ENCODE measurements at places on chromosomes 4 and X. TPM values are rescaled to one million over a fixed set of nuclear protein-coding genes. Genes with fewer than 3 reads are reported as not detected.

- peaks cover 60% of the 10 kb centered on the region for H3K4me1 ChIP-seq
- no peak for DNase-seq
- peak overlapping the region; percentile 74 for H3K27ac ChIP-seq
- no peak overlapping the region for H3K4me3 ChIP-seq
These were observed 386.7 kb downstream of the SPRY1 start for GRCh38 chr4:123783151-123783790.

Gene IQSEC2
- 12.0 TPM for total RNA-seq

DNA sequence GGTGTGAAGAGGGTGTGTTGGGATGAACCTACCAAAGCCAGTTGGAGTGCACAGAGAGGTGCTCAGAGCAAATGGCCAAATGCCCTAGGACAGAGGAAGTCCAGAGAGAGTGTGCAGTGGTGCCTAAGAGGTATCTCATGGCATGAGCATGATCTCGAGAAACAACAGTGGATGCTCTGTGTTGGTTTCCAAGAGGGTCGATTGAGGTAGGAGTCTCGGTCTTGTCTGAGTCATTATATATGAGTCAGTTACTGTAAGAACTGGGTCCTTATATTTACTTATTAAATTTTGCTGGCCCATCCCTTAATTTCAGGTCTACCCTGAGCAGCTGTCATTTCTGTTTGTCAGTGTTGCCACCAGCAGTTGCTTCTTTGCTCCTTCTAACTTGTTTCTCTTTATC lies 86.6 kb upstream of the TMEM150C start:
- H3K4me1 ChIP-seq, result no peaks in the 10 kb centered on the region
- no peak overlapping the region for H3K4me3 ChIP-seq
- H3K27me3 ChIP-seq, result no peaks in the 10 kb centered on the region
- H3K27ac ChIP-seq, result no peak overlapping the region

Gene CACNA1F
- under 0.01 TPM for total RNA-seq

- no peaks in the 10 kb centered on the region for H3K36me3 ChIP-seq
- H3K4me3 ChIP-seq, result no peak overlapping the region
- no peak for DNase-seq
These were observed 144.4 kb upstream of the GATB start for GRCh38 chr4:151905197-151905596.

Gene TCEAL5
- 0.97 TPM for total RNA-seq

Gene GSX2
- total RNA-seq, result not detected

GRCh38 chrX:6129195-6129594 lies 99.5 kb downstream of the NLGN4X start:
- no peaks in the 10 kb centered on the region for H3K36me3 ChIP-seq
- no peak for DNase-seq
- no peak overlapping the region for H3K4me3 ChIP-seq
- no peaks in the 10 kb centered on the region for H3K4me1 ChIP-seq
- H3K27me3 ChIP-seq, result no peaks in the 10 kb centered on the region

DNA sequence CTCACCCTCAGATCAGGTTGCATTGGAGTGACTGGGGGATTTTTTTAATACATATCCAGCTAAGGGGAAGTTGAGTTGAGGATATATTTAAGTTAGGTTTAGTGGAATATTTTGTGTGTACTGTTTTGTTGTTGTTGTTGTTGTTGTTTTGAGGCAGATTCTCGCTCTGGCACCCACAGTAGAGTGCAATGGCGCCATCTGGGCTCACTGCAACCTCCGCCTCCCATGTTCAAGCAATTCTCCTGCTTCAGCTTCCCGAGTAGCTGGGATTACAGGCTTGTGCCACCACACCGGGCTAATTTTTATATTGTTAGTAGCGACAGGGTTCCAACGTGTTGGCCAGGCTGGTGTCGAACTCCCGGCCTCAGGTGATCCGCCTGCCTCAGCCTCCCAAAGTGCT lies 38.6 kb upstream of the ATP6AP2 start:
- no peak overlapping the region for H3K27ac ChIP-seq
- no peaks in the 10 kb centered on the region for H3K36me3 ChIP-seq
- H3K27me3 ChIP-seq, result peaks cover 5% of the 10 kb centered on the region
- H3K4me1 ChIP-seq, result no peaks in the 10 kb centered on the region
- no peak for DNase-seq

DNA sequence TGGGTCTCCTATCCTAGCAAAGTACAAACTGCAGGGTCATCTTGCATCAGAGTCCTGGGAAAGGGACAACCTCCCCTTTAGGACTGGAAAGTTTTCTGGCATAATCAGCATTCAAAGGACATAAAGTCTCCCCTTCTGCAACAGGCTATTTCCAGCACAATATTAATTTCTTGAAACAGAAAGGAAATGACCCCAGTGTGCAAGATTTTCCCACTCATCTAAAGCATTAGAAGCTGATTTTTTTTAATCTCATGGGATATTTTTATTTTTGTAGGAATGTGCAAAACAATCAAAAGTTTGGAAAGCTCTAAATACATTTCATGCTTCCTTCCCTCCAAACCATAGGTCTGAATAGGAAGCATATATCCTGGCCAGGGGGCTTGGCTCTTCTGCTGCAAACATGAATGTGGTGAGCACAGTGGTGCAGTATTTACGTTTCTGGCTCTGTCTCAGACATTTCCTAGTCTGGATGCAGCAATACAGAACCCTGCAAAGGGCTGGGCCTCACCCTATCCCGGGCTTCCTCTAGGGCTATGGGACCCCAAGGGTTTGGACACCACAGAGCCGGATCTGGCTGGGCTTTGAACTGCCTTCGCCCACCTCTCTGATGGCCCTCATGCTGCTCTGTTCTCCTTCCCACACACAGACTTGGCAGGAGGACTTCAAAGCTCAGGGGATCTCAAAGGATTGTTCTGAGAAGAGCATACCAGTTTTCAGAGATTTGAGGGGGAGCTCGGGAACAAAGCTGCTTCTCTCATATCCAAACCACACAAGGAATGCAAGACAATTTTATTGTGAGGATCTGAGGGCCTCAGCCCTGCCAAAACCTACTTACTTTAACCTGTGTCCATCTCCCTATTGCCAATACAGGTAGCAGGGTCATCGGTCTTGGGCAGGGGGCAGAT lies 64.9 kb downstream of the POLR2B start:
- peak overlapping the region; percentile 71 for H3K27ac ChIP-seq
- peaks cover 10% of the 10 kb centered on the region for H3K36me3 ChIP-seq
- peaks cover 62% of the 10 kb centered on the region for H3K4me1 ChIP-seq
- peak; percentile 87 for DNase-seq
- H3K27me3 ChIP-seq, result no peaks in the 10 kb centered on the region

DNA sequence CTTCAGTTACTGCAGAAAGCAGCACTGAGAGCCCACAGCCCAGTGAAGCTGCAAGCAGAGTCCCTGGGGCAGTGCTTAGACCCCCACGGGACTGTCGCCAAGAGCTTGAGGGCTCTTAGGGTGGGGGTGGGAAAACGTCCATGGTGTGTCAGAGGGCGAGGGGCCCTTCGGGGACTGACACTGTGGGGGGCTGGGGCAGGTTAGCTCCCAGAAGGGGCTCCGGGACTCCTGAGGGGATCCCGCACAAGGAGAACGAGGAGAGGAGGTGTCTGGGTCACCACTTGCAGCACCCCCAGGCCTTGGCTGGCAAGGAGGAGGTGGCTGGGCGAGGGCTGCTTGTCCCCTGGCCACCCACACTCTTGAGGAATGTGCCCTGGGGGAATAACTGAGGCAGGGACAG lies 20.8 kb downstream of the NAT8L start:
- H3K4me1 ChIP-seq, result no peaks in the 10 kb centered on the region
- no peaks in the 10 kb centered on the region for H3K36me3 ChIP-seq
- no peaks in the 10 kb centered on the region for H3K27me3 ChIP-seq
- no peak overlapping the region for H3K4me3 ChIP-seq
- H3K27ac ChIP-seq, result no peak overlapping the region
- no peak for DNase-seq

- no peak for DNase-seq
- H3K27me3 ChIP-seq, result no peaks in the 10 kb centered on the region
- H3K4me3 ChIP-seq, result no peak overlapping the region
These were observed 301.0 kb downstream of the KCTD8 start for GRCh38 chr4:44147571-44148075.

DNA sequence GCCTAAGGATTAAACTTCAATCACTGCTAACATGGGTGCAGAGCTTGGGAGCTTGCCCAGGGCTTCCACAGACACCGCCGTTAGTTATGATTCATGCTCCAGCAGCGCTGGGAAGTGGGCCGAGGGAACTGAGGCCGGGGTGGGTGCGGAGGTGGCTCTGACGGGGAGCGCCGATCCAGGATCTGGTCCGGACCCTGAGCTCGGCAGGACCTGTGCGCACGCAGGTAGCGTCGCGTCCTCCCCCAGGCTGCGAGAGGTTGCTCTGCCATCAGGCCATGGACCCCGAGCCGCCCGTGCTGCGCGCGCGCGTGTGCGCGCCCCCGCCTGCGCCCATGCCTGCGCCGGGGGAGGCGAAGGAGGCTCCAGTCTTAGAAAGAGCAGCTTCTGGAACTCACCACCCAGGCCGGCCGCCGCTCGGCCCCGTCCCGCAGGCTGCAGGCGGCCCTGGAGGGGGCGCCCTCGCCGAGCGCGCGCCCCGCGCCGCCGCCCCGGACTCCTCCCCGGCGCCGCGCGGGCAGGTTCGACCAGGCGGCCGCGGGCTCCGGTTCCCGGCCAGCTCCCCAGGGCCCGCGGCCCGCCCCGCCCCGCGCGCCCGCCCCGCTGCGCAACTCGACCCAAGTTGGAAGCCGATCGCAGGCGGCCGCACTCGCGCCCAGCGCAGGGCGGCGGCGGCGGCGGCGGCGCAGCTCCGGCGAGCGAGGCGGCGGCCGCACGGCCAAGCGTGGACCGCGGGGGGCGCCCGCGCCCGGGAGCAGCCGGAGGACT lies 732 bp upstream of the ADRA2C start:
- no peaks in the 10 kb centered on the region for H3K36me3 ChIP-seq
- H3K27me3 ChIP-seq, result no peaks in the 10 kb centered on the region
- DNase-seq, result no peak
- peaks cover 26% of the 10 kb centered on the region for H3K4me1 ChIP-seq
- no peak overlapping the region for H3K27ac ChIP-seq
- H3K4me3 ChIP-seq, result peak overlapping the region; percentile 46

GRCh38 chr4:153296040-153296823 lies 48.3 kb upstream of the MND1 start:
- no peak overlapping the region for H3K4me3 ChIP-seq
- peak; percentile 77 for DNase-seq
- no peak overlapping the region for H3K27ac ChIP-seq
- H3K27me3 ChIP-seq, result no peaks in the 10 kb centered on the region
- peaks cover 27% of the 10 kb centered on the region for H3K4me1 ChIP-seq

Gene TMSB15B
- 3.6 TPM for total RNA-seq

- no peaks in the 10 kb centered on the region for H3K27me3 ChIP-seq
- H3K4me3 ChIP-seq, result no peak overlapping the region
These were observed 1224.7 kb upstream of the TENM3 start for GRCh38 chr4:181018472-181018871.

Gene ATXN3L
- total RNA-seq, result not detected

Gene ABLIM2
- 9.5 TPM for total RNA-seq

DNA sequence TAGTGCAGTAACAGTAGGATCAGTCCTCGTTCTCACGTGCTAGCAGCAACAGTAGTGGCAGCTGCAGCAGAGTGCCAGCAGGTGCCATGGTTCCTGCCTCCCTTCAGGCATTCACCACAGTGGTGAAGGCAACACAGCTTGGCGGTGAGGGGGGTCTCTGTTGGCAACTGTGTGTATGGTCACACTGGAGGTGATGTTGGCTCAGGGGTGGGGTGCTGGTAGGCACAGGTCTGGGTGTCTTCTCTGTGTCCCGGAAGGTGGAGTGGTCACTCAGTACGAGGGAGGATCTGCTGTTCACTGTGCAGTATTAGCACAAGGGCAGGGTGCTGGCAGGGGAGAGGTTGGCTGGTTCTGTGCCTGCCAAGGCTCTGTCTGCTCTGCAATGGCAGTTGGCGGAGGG lies 671.8 kb downstream of the CCSER1 start:
- no peak overlapping the region for H3K4me3 ChIP-seq
- no peaks in the 10 kb centered on the region for H3K4me1 ChIP-seq
- no peak overlapping the region for H3K27ac ChIP-seq
- no peak for DNase-seq
- no peaks in the 10 kb centered on the region for H3K27me3 ChIP-seq
- no peaks in the 10 kb centered on the region for H3K36me3 ChIP-seq

DNA sequence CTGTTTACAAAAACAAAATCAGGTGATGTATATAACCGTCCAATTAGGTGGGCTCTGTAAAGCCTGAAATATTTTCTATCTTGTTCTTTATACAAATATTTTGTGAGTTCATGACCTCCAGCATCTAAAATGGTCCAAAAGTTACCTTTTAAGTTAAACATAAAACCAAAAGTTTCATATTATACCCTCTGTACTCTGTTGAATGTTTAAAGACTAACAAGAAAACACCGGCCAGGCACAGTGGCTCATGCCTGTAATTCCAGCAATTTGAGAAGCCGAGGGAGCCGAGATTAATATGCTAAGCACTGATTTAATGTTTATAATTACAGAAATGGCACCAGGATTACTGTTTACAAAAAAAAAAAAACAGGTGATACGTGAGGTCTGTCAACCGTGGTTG lies 328.4 kb downstream of the DHRSX start:
- H3K4me1 ChIP-seq, result no peaks in the 10 kb centered on the region
- H3K36me3 ChIP-seq, result no peaks in the 10 kb centered on the region
- H3K27me3 ChIP-seq, result no peaks in the 10 kb centered on the region
- no peak overlapping the region for H3K27ac ChIP-seq
- DNase-seq, result no peak

DNA sequence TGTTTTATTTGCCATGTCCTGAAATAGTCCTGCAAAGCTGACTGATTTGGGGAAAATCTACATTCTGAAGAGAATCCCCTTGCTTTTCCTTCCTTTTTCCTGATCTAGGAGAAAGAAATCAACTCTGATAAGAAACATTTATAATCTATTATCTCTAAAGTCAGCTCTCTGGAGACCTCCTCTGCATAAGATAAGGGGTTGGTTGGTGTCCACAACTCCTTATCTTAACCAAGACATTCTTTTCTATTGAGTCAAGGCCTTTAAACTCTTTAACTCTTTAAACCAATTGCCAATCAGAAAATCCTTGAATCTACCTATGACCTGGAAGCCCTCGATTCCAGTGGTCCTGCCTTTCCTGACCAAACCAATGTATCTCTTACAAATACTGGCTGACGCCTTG lies 373.6 kb upstream of the RASGEF1B start:
- H3K27me3 ChIP-seq, result no peaks in the 10 kb centered on the region
- no peak overlapping the region for H3K27ac ChIP-seq
- no peak for DNase-seq

Gene IL15
- 3.0 TPM for total RNA-seq

Gene VCX3A
- not detected for total RNA-seq

Gene COX7B2
- not detected for total RNA-seq

GRCh38 chrX:24167719-24168472 lies 18.4 kb downstream of the ZFX start:
- no peak overlapping the region for H3K27ac ChIP-seq
- H3K36me3 ChIP-seq, result peaks cover 3% of the 10 kb centered on the region
- H3K27me3 ChIP-seq, result no peaks in the 10 kb centered on the region
- DNase-seq, result no peak
- H3K4me3 ChIP-seq, result no peak overlapping the region
- peaks cover 44% of the 10 kb centered on the region for H3K4me1 ChIP-seq

- no peaks in the 10 kb centered on the region for H3K36me3 ChIP-seq
- no peaks in the 10 kb centered on the region for H3K27me3 ChIP-seq
- H3K27ac ChIP-seq, result no peak overlapping the region
- DNase-seq, result no peak
- no peak overlapping the region for H3K4me3 ChIP-seq
These were observed 39.3 kb upstream of the MAGEA10 start for GRCh38 chrX:152177497-152178269.
